ENCODE measurements at places on chromosomes 7 and 10. TPM values are rescaled to one million over a fixed set of nuclear protein-coding genes. Genes with fewer than 3 reads are reported as not detected.

The ANK3 gene
- total RNA-seq = 55.4 TPM

The KIAA1549 gene
- 0.95 TPM for total RNA-seq

The BTBD16 gene
- not detected for total RNA-seq

The RSPH10B2 gene
- not detected for total RNA-seq

The RGR gene
- not detected for total RNA-seq

The PDE1C gene
- total RNA-seq = 4.6 TPM

The ENO4 gene
- not detected for total RNA-seq

The EBLN1 gene
- total RNA-seq = not detected

The ICA1 gene
- 6.6 TPM for total RNA-seq

The LIPJ gene
- 0.27 TPM for total RNA-seq

The SORBS1 gene
- 1,110 TPM for total RNA-seq

The LEP gene
- not detected for total RNA-seq

The NOD1 gene
- total RNA-seq = 16.2 TPM

The SLC26A4 gene
- total RNA-seq = 1.5 TPM

The AKR1D1 gene
- not detected for total RNA-seq

The OR2F2 gene
- not detected for total RNA-seq

The CDC14C gene
- total RNA-seq = not detected

The OR2A1 gene
- not detected for total RNA-seq

The JCAD gene
- total RNA-seq = 103 TPM

The PRSS2 gene
- 6.1 TPM for total RNA-seq

The CYP3A5 gene
- total RNA-seq = 5.4 TPM

The DNA2 gene
- total RNA-seq = 5.1 TPM

The PON3 gene
- not detected for total RNA-seq

The LRRN3 gene
- 1.6 TPM for total RNA-seq

The MRPS16 gene
- total RNA-seq = 41.2 TPM

All from thoracic aorta (tissue), 2 donors.